NCI-H524 (cell line): ENCODE measurements at places on chromosomes 12 and 14.

DNA sequence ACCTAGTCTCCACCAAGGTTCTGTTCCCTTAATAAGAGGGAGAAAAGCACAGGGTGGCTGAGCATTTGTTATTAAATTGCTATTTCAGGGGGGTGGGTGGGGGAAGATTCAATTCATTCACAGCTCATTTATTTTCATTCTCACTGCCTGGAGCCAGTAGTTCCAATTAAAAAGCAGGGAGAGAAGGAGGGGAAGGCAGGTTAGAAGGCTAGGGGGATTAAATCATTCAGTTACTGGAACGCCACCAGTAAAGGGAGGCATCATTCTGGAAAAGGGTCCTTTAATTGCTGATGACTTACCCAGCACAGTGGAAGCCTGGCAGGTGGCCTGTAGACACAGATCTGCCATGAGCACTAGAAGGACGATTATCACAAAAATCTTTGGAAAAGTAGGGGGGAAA is 47.4 kb downstream of the NIN start:
- peak; percentile 54 for DNase-seq

GRCh38 chr12:24728826-24729225 is 220.1 kb downstream of the BCAT1 start:
- no peak for DNase-seq

DNA sequence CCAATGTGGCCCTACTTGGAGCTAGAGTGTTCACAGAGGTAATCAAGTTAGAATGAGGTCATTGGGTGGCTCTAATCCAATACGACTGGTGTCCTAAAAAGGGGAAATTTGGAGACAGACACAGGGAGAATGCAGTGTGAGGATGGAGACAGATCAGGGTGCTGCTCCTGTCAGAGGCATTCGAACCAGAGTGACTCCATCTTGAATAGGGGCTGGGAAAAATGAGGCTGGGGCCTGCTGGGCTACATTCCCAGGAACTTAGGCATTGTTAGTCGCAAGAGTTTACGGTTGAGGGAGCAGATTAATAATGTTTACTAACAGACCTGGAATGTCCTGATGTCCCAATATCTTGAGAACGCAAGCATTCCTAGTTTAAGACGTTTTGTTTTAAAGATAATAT is 20.2 kb downstream of the TNFAIP2 start:
- no peak for DNase-seq

- no peak for DNase-seq
Measured at GRCh38 chr12:71810921-71811320, 28.6 kb upstream of the TBC1D15 start.

DNA sequence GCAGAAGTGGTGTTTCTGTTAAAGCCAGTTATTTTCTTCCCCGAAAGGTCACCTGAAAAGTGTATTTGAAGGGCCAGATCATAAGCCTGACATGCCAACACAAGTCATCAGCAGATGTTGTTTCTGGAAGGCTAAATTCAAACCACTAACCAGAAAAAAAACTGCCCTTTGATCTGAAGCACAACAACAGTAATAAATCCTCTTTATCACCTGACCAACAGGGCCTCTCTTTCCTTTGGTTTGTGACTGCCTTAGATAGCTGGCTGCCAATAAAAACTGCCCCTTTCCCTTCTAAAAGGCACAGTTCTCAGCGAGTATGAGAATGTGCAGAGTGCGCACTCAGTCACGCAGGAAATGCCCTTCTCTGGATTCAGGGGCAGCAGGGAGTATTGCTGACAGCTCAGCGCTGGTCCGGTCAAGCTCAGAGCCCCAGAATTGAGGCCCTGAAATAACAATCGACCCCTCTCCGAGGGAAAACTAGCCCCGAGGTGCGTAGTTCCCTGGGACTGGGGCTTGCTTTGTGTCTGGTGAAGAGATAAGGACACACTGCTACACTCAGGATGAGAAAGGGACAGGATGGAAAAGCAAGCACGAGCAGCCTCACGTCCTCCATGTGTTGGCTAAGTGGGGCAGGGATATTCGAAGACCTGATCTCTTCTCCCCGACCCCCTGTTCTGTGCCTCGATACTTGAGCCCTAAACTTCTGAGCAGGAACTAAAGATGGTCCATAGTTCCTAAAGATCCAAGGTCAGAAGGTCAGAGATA is 184.2 kb upstream of the GZMB start:
- no peak for DNase-seq

GRCh38 chr14:42884100-42884499 is 1277.4 kb downstream of the LRFN5 start:
- no peak for DNase-seq

GRCh38 chr14:100484531-100485267 is 102.5 kb downstream of the BEGAIN start:
- no peak for DNase-seq

GRCh38 chr12:20549108-20549719 is 145.9 kb upstream of the SLCO1C1 start:
- DNase-seq: peak; percentile 39

- no peak for DNase-seq
Measured at GRCh38 chr12:56998981-56999380, 7.4 kb downstream of the ZBTB39 start.

DNA sequence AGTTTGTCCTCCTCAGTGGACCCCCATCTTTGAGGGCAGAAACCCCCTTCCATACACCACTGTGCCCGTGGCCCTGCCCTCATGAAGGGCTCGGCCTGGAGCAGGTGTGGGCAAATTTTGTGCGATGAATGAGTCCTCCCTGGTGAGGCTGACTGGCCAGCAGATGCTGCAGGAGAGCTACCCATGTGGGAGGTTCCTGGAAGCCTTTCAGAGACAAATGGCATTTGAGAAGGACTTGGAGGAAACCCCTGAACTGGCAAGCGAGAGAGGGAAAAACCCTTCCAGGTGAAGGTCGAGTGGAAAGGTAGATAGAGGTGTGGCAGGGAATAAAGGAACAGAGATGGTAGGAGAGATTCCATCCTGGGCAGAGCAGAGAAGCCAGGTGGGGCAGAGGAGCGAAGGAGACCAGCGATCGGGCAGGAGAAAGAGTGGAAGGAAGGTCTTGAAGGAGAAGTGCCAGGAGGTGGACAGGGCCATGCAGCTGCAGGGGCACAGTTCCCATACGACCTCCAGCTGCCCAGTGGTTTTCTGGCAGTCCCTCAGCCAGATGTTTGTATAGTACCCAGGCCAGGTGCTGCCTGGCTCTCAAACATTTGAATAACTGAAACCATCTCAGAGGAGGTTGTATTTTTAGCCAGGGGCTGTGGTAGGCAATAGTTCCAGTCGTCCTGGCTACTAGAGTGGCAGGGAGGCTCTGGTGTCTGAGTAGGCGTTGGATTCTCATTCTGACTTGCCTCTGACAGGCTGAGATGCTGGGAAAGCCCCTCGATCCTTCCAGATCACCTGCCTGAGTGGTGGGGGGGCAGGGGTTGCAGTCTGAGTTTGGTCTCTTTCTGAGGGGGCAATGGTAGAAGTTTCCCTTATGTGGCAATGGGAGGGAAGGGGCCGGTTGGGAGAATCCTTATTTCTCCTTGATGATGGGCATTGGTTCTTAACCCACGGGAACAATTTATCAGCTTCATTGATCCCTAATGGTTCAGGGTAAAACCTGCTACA is 40.1 kb downstream of the FBXL14 start:
- no peak for DNase-seq

GRCh38 chr14:33218026-33218425 is 279.3 kb downstream of the NPAS3 start:
- DNase-seq: no peak

- no peak for DNase-seq
Measured at GRCh38 chr12:114671066-114671442, 12.9 kb downstream of the TBX3 start.

- DNase-seq: no peak
Measured at GRCh38 chr14:62657376-62657775, 387.9 kb downstream of the KCNH5 start.

- DNase-seq: no peak
Measured at GRCh38 chr12:11786638-11787365, 137.3 kb downstream of the ETV6 start.

DNA sequence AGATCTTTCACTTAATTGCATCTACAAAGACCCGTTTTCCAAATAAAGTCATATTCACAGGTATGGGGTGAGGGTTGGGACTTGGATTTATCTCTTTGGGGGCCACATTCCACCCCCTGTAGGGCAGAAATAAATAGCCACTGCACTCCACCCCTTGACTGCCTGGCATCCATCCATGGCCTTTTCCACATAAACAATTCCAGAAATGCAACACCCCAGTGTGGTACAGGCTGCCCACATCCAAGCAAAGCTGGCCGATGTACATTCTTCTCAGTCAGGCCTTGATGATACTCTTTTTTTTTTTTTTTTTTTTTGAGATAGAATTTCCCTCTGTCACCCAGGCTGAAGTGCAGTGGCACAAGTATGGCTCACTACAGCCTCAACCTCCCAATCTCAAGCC is 12.9 kb downstream of the DGLUCY start:
- no peak for DNase-seq
